ENCODE measurements at places on chromosomes 5 and 9.

- DNase-seq = no peak
These were observed 92.5 kb upstream of the ITGA2 start for GRCh38 chr5:52896534-52897237.

GRCh38 chr5:2896371-2897275 lies 145.1 kb upstream of the IRX2 start:
- no peak for DNase-seq

GRCh38 chr5:141362719-141363118 lies 1.2 kb upstream of the PCDHGA5 start:
- DNase-seq = no peak

- no peak for DNase-seq
These were observed 1.6 kb upstream of the TCF7 start for GRCh38 chr5:134112726-134113362.

DNA sequence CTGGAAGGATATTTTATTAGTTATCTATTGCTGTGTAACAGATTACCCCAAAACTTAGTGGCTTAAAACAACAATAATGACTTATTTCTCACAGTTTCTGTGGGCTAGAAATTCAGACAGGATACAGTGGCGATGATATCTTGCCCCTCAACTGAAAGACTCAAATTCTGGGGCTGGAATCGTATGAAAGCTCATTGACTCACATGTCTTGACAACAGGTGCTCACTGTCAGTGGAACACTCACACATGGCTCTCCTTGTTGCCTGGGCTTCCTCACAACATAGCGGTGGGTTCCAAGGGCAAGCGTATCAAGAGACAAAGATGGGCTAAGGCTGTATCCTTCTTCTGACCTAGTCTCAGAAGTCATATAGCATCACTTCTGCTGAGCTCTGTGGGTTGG lies 3.7 kb upstream of the GNPDA1 start:
- no peak for DNase-seq

- DNase-seq = no peak
These were observed 368 bp downstream of the SH3TC2 start for GRCh38 chr5:149062371-149063016.

DNA sequence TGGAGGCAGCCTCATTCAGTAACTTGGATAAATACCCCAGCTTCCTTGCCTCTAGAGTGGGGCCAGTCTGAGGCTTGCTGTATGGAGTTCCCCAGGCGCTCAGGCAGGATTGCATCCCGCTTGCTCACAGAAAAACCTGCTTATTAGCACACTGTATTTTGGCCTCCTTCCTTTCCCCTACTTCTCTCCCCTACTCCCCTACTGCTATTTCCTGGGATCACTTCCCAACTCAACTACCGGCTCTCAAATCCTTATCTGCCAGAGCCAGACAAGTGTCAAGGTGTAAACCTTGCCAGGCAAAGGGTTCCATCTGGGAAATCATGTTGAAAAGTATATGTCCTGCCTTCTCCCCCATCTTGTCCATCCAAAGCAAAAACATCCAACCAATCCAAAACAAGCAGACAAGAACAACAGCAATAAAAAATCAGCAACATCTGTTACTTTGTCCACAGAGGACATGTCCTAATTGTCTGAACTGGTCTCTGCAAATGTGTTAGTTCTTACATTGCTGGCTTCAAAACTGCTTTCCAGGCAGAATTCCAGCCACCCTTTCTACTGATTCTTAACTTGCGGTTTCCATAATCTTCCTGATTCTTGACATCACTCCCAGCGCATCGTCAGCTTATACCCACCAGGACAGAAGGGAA lies 164.1 kb upstream of the SEMA6A start:
- DNase-seq = no peak

Measured in retina (tissue), 1 donor.